ENCODE measurements at places on chromosomes 7 and 10.
A peak's percentile ranks its signal among the peaks of the same experiment; 100 is the strongest.

- DNase-seq: no peak
Measured at GRCh38 chr10:98138031-98138430, 3.6 kb downstream of the R3HCC1L start.

DNA sequence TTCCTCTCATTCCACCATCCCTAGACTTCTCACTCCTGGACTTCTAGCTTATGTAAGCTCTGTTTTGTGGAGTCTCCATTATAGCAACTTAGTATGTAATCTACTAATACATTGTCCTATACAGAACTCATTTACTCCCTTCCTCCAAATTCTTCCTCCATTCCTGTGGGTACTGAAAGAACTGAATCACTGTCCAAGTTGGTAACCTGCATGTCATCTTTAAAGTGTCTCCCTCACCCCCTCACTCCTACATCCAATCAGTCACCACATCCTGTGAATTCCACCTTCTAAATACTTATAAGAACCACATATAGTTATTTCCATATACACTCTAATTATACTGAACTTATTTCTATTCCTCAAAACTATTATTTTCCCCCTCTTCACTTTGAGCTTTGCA lies 20.3 kb downstream of the AASS start:
- peak; percentile 29 for DNase-seq

- peak; percentile 42 for DNase-seq
Measured at GRCh38 chr10:35409094-35409582, 72.8 kb downstream of the CCNY start.

GRCh38 chr7:1438821-1439220 lies 20.4 kb downstream of the MICALL2 start:
- no peak for DNase-seq

DNA sequence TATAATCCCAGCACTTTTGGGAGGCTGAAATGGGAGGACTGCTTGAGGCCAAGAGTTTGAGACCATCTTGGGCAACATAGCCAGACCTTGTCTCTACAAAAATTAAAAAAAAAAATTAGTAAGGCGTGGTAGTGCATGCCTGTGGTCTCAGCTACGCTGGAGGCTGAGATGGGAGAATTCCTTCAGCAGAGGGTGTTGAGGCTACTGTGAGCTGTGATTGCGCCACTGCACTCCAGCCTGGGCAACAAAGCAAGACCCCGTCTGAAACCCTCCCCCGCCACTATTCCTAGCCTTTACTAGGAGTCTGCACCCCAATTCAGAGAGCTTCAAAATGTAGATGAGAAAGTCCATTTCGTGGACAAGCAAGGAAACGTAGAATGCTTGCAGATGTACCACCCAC lies 95.2 kb downstream of the PRPF18 start:
- no peak for DNase-seq

DNA sequence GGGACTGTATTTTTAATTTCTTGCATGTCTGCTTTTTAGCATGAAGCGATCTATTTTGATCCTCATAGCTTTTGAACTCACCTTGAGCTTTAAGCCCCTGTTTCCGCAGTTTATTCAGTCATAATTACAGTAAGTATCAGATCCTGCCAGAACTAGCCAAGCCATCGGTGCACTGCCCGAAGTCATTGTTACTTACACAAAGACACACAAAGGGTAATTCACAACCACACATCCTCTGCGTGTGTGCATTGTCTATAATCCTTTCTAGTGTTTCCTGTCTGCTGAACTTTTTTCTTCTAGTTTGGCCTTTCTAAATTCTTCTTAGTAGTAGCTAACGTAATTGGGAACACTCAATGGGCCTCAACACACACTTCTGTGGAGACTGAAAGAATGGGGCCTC lies 133.0 kb downstream of the SFMBT2 start:
- no peak for DNase-seq

- DNase-seq: no peak
Measured at GRCh38 chr7:27214239-27214950, 14.5 kb upstream of the HOXA13 start.

DNA sequence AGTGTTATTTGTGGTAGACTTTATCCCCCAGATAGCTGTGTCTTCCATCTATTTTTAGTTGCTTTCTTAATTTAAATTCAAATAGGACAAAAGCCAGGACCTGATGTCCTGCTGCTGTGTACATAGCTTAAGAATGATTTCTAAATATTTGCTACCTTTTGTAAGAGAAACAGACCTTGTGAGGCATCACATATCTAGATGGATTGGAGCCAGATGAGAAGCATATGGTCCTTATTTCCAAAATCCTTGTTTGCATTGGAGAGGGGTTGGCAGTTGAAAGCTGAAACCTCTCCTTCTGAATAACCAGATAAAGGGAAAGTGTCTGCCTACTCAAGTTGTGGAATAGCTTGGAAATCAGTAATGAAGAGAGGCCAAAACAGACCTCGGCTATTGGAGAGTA lies 50.7 kb upstream of the AMPH start:
- no peak for DNase-seq

GRCh38 chr7:2412587-2413201 lies 9.3 kb downstream of the CHST12 start:
- no peak for DNase-seq

GRCh38 chr10:118506671-118507590 lies 88.5 kb downstream of the PRLHR start:
- no peak for DNase-seq

DNA sequence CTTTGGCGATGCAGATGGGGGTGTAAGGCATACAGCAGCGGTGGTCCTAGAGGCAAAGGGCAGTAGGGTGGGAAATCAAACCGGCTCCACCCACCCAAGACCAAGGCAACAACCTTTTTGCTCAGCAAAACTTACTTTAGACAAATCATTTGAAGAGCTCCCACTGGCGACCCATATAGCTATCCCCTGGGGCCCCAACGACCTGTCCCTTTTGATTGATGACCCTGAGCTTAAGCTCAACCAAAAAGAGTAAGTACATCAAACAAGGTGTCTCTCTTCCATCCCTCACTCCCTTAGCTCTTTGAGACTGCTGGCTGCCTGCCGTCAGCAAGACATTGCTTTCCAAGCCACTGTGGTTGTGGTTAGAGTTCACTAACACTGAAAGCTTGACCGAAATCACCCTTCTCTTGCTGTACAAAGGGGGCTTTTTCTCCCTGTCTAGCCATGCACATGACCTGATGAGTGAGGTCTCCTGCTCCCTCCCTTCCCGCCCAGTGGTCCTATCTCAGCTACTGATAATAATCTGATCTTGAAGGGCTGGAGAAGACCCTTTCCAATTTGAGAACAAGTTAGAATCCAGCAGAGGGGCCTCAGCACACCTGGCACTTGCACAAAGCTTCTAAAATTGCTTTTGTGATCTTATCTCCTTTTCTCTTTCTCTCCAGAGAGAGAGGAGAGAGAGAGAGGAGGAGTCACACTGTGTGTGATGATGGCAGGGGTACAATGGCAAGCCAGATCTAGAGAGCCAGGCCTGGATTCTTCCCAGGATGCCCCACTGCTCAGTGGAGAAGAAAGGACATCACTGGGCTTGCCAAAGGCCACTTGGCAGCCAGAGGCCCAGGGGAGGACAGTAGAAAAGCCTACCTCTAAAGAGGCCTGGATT lies 42.2 kb downstream of the XPNPEP1 start:
- DNase-seq: no peak

DNA sequence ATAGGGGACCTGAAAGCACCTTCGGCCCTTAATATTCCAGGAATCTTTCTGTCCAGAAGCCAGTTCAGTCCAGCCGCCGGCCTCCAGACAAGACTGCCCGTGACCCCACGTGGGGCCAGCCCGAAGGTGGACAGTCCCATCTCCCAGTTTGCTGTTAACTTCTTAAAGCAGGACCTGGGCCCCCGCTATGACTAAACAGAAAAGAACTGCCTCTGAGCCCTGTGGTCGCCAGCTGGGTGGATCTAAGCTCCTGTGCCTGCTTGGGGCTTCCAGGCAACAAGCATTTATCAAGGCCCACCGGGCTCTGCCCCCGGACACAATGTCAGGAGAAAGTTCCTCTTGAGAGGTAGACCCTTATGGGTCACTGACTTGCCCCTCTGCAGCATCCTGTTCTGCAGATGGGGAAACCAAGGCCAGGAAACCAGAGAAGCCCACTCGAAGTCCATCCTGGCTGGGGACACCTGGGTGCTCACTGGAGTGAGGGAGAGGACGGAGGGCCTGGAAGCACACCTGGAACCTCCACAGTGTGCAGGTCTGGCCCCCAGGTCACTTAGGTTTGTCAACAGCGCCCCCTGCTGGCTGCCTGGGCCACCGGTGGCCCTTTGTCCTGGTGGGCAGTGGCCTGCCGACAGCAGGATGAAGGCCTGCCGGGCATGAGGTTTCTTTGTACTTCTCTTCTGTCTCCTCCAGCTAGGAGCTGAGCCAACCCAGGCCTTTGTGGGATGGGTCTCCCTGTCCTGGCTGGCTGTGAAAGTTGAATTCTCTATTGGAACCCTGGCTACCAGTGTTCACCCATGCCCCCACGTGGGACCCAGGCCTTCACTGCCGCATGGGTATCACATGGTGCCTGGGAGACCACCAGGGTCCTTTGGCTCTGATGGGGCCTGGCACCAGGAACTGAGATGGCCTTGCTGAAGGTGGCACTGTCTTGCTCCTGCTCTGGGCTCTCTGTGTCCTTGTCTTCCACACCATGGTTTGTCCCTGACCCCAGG lies 128.0 kb downstream of the ZMIZ1 start:
- peak; percentile 26 for DNase-seq

GRCh38 chr10:49419005-49419404 lies 23.1 kb upstream of the DRGX start:
- DNase-seq: no peak

DNA sequence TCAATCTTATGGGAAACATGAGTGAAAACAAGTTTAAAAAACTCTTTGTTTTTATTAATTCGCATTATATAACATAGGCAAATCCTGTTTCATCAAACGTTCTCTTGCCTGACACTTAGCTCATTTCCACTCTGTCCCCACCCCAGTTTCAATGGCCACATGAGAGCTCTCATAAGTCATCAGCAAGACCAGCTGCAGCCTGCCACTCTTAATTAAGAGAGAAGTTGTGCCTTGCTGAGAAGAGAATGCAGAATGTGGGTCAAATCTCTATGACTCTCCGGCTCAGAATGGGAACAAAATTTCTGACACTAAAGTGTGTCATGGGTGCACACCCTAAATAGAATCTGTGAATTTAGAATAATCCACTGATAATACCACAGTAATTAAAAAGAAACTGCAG lies 39.6 kb downstream of the ASAH2 start:
- no peak for DNase-seq

DNA sequence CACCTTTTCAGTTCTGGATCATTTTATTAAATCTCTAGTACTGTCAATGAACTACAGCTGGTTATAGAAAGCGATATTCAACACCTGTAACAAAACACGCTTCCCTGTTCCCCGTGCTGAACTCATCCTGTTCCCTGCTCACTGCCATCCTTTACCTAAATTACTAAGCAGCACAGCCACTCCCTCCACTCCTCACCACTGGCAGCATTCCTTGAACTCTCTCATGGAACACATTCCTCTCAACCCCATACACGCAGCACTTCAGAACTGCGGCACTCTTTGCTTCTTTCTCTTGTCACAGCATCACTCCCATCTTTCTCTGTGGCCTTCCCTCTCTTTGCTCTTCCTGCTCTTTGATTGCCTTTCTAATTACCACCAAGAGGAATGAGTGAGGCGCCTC lies 27.4 kb downstream of the RELN start:
- DNase-seq: no peak

DNA sequence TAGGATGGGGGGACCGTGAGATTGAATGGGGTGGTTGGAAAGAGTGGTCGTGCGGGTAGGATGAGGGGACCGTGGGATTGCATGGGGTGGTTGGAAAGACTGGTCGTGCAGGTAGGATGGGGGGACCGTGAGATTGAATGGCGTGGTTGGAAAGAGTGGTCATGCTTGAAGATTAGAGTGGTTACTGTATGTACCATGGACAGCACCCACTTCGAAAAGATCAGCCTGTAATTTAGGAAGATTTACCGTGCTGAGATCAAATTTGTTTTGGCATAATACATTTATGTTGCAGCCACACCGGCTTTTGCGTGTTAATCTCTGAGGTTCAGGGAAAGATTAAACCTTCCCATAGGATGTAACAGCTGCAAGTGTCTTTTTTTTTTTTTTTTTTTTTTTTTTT lies 495.2 kb upstream of the ADARB2 start:
- DNase-seq: no peak

DNA sequence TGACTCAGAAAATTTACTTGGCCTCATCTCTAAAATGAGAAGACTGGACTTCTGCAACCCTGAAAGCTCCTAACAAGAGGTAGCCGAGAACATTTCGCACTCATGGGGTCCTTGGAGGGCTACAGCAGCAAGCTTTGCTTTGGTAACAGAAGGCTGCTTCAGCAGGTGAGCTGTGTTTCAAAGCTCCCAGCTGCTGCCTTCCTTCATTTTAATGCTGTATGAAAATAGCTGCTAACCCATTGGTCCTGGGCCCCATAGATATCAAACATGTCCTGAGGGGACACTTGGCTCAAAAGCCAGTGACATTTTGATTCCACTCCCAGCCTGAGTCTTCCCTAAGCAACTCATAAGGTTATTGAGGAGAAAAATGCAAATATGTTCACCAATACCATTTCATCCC lies 14.3 kb upstream of the MALSU1 start:
- no peak for DNase-seq

GRCh38 chr7:20440472-20441105 lies 109.9 kb downstream of the ITGB8 start:
- DNase-seq: no peak

GRCh38 chr7:122709930-122710646 lies 7.4 kb upstream of the RNF148 start:
- DNase-seq: no peak

DNA sequence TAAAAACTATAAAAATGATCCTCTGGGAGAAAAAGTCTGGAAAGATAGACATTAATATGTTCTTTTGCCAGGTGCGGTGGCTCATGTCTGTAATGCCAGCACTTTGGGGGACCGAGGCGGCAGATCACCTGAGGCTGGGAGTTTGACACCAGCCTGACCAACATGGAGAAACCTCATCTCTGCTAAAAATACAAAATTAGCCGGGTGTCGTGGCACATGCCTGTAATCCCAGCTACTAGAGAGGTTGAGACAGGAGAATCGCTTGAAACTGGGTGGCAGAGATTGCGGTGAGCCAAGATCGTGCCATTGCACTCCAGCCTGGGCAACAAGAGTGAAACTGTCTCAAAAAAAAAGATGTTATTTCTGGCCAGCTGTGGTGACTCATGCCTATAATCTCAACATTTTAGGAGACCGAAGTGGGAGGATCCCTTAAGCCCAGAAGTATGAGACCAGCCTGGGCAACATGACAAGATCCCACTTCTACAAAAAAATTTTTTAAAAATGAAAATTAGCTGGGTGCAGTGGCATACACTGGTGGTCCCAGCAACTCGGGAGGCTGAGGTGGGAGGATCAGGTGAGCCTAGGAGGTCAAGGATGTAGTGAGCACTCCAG lies 101.9 kb upstream of the LRRN3 start:
- no peak for DNase-seq

DNA sequence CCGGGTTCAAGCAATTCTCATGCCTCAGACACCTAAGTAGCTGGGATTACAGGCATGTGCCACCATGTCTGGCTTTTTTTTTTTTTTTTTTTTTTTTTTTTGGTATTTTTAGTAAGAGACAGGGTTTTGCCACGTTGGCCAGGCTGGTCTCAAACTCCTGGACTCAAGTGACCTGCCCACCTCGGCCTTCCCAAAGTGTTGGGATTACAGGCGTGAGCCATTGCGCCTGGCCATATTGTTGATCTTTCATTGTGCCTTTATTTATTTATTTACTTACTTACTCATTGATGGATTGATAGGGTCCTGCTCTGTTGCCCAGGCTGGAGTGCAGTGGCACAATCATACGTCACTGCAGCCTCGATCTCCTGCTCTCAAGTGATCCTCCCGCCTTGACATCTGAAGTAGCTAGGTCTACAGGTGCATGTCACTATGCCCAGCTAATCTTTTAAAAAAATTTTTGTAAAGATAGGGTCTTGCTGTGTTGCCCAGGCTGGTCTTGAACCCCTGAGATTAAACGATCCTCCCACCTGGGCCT lies 30.4 kb downstream of the SVIL start:
- DNase-seq: no peak

Data from NCI-H226 (cell line).